ENCODE measurements at places on chromosomes 16 and 17.

DNA sequence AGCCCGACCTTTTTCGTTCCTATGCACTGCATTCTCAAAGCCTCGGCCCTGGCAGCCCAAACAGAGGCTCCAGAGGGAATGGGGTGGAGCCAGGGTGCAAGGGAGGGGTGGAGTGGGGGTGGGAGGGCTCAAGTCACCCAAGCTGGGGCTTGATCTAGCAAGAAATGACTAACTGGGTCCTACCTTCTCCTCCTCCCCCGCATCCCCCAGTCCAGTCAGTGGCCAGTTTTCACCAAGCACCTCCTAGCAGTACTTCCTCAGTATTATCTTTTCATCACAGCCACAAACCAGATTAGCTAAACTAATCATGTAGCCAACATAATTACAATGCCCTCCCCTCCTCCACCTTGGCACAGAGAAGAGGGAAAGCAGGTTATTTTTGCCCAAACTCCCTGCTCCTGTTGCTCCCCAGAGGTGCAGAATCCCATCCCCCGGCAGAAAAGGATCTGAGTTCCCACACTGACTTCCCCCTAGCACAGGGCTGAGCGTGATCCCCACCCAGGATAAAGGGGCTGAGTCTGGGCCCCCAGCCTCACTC lies 2.2 kb downstream of the JUP start:
- no peak for DNase-seq

DNA sequence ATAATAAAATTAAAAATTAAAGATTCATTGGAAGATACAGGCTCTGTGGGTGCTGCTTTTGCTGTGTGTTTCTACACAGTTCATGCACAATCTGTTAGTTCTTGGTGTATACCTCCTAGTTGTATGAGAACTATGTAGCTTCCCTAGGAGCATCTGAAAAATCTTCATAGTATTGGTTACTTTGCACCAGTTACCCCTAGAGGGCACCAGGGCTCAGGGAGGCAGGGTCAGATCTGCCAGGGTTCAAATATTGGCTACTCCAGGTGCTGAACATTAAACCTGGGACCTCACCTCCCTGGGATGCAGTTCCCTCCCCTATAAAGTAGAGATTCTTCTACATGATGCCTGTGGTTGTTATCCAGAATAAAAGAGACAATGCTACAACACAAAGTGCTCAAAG lies 583.0 kb upstream of the CDH11 start:
- DNase-seq = peak; percentile 24

DNA sequence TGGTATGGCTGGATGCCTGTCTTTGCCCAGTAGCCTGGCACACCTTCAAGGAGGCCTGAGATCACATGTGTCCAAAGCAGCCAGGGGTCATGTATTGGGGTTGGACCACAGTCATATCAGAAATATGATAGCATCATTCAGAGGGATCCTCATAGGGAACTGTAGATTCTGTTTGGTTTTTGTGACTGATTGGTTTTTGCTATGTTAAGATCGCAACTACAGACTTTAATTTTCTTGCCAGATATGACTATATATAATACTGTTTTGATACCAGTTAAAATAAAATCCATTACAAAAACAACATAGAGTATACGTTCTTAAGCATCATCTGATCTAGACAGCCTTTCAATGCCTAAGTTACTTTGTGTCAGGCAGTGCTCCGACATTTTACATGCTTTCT lies 11.8 kb upstream of the SMPD3 start:
- DNase-seq = no peak

DNA sequence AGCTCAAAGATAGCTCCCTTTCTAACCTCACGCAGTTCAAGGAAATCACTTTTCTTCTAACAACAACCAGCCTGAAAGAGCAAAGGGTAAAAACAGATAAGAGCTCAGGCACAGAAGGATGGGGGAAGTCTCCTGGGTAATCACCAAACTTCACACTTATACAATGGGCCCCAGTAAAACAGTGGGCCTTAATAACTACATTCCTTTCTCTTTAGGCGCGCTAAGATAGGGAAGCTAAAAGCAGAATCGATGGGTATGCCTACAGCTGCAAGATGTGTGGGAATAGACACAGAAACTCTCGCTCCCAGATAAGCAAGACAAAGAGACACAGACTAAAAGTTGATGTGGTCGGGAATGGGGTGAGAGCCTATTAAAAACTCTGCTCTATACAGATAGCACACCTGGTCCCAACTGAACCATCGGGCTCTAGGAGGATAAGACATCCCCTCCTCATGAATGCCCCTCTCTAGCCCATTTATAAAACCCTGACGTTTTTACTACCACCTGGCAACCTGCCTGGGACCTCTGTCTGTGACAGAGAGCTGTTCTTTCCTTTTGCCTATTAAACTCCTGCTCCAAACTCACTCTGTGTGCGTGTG lies 826 bp downstream of the LYZL6 start:
- no peak for DNase-seq

DNA sequence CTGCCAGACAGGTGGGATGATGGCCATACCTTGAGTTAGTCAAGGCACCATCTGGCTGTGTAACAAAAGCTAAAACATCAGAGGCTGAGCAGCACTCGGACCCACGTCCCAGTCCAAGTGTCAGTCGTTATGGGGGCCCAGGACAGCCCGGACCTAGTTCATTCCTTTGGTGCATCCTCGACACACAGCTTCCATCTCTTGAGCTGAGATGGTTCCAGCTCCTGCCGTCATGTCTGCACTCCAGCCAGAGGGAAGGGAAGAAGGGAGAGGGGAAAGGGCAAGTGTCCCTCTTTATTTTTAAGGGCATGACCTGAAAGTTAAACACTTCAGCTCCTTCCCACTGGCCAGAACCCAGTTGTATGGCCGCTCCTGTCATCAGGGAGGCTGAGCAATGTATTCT lies 218.0 kb downstream of the SEC14L1 start:
- no peak for DNase-seq

GRCh38 chr16:87762071-87762571 lies 3.7 kb downstream of the KLHDC4 start:
- no peak for DNase-seq

- peak; percentile 71 for DNase-seq
Measured at GRCh38 chr16:10729104-10730048, 14.3 kb upstream of the NUBP1 start.

DNA sequence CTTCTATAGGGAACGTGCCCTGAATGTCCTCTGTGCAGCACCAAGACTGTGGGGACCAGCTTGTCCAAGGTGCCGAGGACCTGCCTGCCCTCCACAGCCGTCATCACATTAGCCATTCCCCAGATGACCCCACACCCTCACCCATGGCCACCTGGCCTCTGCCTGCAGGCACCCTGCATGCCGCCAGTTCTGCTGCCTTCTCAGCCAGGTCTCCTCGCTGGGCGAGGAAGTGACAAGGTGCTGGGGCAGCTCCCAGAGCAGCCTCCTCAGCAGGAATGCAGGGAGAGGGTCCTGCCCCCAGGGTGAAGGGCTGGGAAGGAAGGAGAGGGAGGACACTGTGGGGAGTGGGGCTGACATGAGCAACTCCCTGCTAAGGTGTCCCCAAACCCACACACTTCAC lies 18.6 kb upstream of the C16orf78 start:
- no peak for DNase-seq

- peak; percentile 23 for DNase-seq
Measured at GRCh38 chr17:1390432-1391367, 9.3 kb downstream of the YWHAE start.
